GOT3 (cell line): ENCODE measurements at places on chromosomes 13 and 19.

GRCh38 chr13:74077792-74078191 lies 56.4 kb downstream of the KLF12 start:
- no peak for DNase-seq

DNA sequence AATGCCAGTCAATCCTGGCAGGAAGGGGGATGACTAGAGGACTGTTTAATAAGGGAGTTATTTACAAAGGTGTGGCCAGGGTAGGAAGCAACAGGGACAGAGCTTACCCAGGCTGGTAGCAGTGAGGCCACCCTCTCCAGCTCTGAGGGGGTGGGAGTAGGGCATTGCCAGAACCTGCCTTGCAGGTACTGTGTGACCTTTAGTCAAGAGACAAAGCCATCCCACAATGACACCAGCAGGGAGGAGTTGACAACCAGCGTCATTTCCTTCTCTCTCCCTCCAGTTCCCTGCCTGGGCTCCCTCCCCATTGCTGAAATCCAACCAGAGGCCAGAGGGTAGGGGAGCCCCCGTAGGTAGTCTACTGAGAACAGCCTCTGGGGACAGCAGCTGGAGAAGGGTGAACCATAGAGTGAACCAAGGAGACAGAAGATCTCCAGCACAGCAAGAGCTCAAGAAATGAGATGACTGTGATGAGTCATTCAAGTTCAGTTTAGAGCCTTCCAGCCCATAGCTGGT lies 33.3 kb upstream of the SPATA13 start:
- DNase-seq, result no peak

DNA sequence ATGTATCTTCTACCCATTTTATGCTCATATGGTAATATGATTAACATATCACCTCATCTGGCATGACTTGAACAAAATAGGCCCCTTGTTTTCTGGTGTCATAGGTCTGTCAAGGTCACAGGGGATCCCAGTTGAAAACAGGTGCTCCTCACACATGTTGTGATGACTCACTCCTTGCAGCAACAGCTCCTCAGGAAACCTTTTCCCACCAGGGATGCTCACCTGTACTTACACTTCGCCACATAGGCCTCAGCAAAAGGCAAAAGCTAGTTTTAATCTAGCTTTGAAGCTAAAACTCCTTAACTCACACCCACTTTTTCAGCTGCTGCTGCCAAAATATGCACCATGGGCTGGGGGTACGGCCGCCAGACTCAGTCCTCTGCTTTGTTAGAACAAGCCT lies 110.0 kb upstream of the SOX21 start:
- DNase-seq, result no peak

- DNase-seq, result no peak
Measured at GRCh38 chr19:46391296-46392251, 21.8 kb downstream of the CCDC8 start.

- DNase-seq, result no peak
Measured at GRCh38 chr13:106048386-106048785, 487.1 kb downstream of the EFNB2 start.

DNA sequence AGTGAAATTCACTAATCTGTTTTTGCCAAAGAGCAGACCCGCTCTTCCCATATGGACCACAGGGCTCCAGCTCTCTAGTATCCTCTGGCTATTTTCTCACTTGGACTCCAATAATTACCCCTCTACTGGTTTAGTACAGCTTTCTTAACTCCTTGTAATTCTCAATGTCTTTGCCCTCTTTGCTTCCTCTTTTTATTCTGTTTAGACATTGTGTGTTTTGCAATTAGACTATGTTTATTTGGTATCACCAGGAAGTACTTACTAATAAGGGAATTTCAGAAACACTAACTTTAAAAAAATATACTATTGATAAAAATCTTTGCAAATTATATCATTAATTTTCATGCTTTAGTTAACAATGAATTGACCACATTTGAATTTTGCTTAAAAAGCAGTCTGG lies 111.6 kb upstream of the OBI1 start:
- DNase-seq, result no peak

DNA sequence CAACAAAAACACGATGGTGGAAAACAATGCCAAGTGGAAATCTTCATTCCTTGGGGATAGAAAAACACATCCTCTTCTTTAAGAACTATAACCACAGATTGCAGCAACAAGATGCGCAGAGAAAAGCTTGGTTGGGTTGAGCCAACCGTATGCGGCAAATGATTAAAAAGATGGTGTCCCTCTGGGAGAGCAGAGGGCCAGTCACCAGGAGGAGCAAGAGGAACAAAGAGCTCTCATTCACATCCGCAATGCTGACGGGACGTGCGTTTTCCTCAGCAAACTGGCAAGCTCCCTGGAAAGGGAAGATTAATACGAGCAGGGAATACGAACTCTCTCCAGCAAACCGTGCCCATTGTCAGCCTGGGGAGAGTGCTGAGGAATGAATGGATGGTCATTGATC lies 141.6 kb downstream of the KATNAL1 start:
- no peak for DNase-seq

DNA sequence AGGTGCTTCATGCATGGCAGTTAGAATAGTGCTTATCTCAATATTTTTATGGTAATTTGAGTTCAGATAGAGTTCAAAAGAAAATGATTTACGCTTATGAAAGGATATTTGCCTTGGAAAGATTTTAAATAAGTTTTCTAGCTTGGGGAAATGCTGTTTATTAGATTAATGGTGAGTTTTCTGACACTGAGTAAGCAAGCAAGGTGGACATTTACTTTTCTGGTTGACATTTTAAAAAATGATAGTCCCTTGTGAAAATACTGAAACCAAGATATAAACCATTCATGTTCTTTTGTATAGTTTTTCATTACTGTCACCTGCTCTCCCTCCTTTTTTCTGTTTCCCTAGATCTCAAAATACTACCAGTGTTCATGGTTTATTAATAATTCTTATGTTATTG lies 1034.8 kb upstream of the SPRY2 start:
- no peak for DNase-seq

GRCh38 chr13:70125693-70126092 lies 17.4 kb upstream of the KLHL1 start:
- DNase-seq, result no peak

- DNase-seq, result no peak
Measured at GRCh38 chr19:50205681-50206138, 2.3 kb downstream of the MYH14 start.

- no peak for DNase-seq
Measured at GRCh38 chr13:73090116-73090822, 31.5 kb downstream of the KLF5 start.

GRCh38 chr19:11378319-11379189 lies 4.1 kb downstream of the SWSAP1 start:
- DNase-seq, result no peak

GRCh38 chr19:2887391-2887914 lies 13.3 kb upstream of the ZNF57 start:
- DNase-seq, result peak; percentile 36
